KG1 (cell line): ENCODE measurements at places on chromosomes 4 and X.

DNA sequence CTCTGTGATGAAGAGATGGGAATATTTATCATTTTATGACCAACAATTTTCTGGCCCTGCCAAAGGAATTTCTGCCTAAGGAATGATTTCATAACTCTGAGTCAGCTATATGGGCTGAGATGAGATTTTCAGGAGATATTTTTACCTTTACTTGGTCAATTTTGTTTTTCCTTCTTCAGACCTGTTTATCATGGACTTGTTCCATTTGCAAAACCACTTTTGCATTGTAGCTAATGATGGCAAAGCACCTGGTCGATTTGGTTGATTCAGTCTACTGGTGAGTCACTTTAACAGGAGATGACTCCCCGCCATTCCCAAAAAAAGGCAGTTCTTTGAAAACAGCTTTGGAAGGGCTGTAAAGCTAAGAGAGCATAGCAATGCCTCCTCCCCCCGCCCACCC is 53.3 kb downstream of the TEX13A start:
- DNase-seq = no peak

GRCh38 chr4:101711590-101712260 is 78.8 kb upstream of the BANK1 start:
- DNase-seq = no peak

DNA sequence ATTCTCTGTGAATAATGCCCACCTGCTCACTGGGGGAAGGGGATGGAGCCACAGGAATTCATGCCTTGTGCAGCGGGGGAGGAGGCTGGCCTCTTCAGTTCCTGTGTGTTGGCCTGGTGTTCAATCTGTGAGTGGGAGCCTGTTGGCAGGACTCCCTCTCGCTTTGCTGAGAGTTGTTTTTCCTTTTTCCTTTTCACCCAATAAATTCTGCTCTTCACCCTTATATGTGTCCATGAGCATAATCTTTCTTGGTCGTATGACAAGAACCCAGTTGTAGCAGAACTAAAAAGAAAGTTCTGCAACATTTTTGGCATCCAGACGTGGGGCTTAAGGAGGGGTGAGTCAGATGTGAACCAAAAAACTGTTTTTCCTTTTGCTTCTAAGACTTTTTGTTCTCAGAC is 235.2 kb upstream of the HDX start:
- no peak for DNase-seq

- no peak for DNase-seq
Observed at GRCh38 chr4:93648258-93648657, 180.3 kb upstream of the ATOH1 start.
